ENCODE measurements at places on chromosomes 11 and 22. TPM values are rescaled to one million over a fixed set of nuclear protein-coding genes. Genes with fewer than 3 reads are reported as not detected.

DNA sequence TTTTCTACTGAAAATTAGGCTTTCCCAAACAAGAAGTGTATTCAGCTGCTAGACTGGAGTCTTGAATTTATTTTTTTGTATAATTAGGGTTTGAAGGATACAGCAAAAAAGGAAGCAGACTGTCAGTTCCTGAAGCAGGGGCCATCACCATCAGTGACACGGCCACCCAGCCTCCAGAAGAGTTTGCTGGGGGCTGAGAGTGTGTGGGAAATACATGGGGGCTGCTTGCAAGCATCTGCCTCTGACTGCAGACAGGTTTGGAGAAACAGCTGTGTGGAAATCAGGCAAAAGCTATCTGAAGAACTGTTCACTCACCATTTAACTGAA, 23.0 kb downstream of the FZD4 start:
- no peaks in the 10 kb centered on the region for H3K4me1 ChIP-seq
- H3K27ac ChIP-seq, result no peak overlapping the region
- H3K36me3 ChIP-seq, result no peaks in the 10 kb centered on the region
- H3K4me3 ChIP-seq, result no peak overlapping the region
- no peaks in the 10 kb centered on the region for H3K27me3 ChIP-seq
- DNase-seq, result no peak

DNA sequence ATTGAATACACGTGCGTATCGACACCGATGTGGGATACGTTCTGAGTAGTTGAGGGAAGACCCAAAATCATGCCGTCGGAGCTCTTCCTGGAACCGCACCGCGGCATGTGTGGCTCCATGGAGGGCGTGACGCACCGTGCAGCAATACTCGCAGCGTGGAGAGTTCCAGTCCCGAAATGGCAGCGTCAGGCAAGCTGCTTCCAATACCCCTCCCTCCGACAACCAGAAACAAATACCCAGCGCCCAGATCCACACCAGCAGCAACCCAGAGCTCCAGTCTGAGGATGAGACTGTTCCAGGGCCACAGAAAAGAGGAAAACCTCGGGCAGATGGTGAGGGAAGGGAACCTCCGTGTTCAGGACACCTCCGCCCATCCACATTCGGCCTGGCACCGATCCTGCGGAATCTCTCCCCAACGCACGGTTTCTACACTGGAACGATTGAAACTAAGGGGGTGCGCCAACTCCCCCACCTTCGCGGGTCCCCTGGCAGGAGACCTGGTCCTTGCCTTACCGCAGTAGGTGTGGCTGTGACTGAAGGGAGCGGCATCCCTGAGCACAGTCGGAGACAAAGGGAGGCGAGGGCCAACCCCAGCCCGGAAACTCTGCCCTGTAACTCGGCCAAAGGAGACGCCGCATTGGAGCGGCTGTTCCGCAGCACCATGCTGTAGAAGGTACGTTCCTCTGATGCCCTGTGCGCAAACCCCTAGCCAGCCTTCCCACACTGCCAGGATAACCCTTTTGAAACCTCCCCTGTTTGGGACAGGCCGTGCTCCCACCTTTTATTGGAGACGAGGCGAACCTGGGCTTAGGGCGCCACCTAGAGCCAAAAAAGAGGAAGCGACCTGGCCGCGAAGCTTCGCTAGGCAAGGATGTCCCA, 28.2 kb downstream of the DBX1 start:
- H3K4me1 ChIP-seq, result no peaks in the 10 kb centered on the region
- DNase-seq, result no peak
- no peak overlapping the region for H3K4me3 ChIP-seq
- peaks cover 1% of the 10 kb centered on the region for H3K27me3 ChIP-seq
- no peaks in the 10 kb centered on the region for H3K36me3 ChIP-seq

GRCh38 chr11:114258696-114259095, 37.5 kb upstream of the NNMT start:
- no peaks in the 10 kb centered on the region for H3K27me3 ChIP-seq
- no peak overlapping the region for H3K4me3 ChIP-seq
- H3K27ac ChIP-seq, result no peak overlapping the region
- no peaks in the 10 kb centered on the region for H3K4me1 ChIP-seq
- DNase-seq, result no peak
- H3K36me3 ChIP-seq, result no peaks in the 10 kb centered on the region

GRCh38 chr11:89608234-89608966, 101.7 kb upstream of the TRIM77 start:
- H3K36me3 ChIP-seq, result no peaks in the 10 kb centered on the region
- no peak for DNase-seq

DNA sequence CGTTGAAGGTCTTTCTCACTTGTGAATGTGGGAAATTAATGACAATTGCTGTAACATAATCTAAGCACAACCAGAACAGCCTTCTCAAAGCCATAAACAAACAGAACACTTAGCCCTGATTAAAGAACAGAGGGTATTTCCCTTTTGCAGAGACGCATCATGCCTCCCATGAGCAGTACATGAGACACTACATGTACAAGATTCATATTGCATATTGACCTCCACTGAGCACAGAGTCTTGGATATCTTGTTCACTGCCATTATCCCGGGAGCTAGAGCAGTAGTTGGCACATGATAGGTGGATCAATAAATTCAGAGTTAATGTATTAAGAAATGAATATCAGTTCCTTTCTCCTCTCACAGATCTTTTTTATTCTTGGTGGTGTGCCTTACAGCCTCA, 1194.3 kb upstream of the TENM4 start:
- DNase-seq, result no peak
- no peaks in the 10 kb centered on the region for H3K27me3 ChIP-seq
- H3K36me3 ChIP-seq, result no peaks in the 10 kb centered on the region
- no peaks in the 10 kb centered on the region for H3K4me1 ChIP-seq
- no peak overlapping the region for H3K27ac ChIP-seq

DNA sequence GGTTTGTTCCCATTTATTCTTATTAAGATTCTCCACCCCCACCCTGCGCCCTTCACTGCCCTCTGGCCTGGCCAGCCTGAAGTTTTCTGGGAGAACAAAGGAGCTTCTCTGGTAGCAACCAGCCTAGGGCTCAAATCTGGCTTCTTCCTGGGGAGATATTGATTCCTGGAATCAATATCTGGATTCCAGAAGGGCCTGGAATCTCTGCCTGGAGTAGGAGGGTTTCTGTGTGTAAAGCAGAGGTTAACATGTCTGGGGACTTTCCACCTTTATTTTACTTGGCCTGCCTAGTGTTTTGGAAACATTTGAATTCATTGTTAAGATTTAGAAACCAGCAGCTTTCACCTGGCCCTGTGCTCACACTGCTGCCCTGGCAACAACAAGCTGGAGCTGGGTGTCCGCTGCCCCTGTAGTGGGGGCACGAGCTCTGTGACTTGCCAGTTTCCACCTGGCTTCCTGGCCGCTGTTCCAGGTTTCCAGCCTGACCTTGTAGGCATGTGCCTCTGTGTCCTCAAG, 5.5 kb downstream of the C11orf91 start:
- no peak overlapping the region for H3K27ac ChIP-seq
- peaks cover 9% of the 10 kb centered on the region for H3K4me1 ChIP-seq
- DNase-seq, result no peak
- no peaks in the 10 kb centered on the region for H3K27me3 ChIP-seq

GRCh38 chr11:64268893-64269539, 15.4 kb downstream of the BAD start:
- H3K4me3 ChIP-seq, result peak overlapping the region; percentile 88
- H3K27ac ChIP-seq, result peak overlapping the region; percentile 81
- H3K36me3 ChIP-seq, result no peaks in the 10 kb centered on the region
- no peak for DNase-seq
- H3K4me1 ChIP-seq, result peaks cover 12% of the 10 kb centered on the region

- H3K27ac ChIP-seq, result no peak overlapping the region
- H3K27me3 ChIP-seq, result no peaks in the 10 kb centered on the region
- no peaks in the 10 kb centered on the region for H3K36me3 ChIP-seq
These were observed 8.9 kb downstream of the YPEL1 start for GRCh38 chr22:21726650-21727049.

DNA sequence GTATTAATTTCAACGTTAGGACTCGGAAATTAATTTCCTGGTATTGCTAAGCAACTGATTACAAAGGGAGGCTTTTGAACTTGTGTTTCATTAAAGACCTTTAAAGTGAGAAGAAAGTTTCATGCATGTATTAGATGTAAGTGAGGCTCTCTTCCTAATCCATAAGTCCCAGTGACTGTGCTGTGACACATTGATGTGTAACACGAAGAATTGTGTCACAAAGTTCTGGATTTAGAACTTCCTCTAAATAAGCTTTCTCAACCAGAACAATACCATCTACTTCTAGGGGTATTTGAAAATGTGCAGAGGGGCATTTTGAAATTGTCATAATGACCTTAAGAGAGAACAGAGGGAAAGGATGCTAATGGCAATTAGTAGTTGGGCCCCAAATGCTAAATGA, 14.4 kb downstream of the DCUN1D5 start:
- H3K27me3 ChIP-seq, result no peaks in the 10 kb centered on the region
- H3K4me3 ChIP-seq, result no peak overlapping the region
- H3K27ac ChIP-seq, result no peak overlapping the region
- no peaks in the 10 kb centered on the region for H3K4me1 ChIP-seq

DNA sequence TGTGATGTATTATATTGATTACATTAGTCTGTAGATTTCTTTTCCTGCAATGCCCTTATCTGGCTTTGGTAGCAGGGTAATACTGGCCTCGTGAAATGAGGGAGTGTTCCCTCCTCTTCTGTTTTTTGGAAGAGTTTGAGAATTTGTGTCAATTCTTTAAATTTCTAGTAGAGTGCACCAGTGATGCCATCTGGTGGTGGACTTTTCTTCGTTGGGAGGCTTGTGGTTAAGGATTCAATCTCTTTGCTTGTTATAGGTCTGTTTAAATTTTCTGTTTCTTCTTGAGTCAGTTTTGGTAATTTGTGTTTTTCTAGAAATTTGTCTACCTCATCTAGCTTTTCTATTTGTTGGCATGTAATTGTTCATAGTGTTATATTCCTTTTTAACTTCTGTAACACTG, 18.9 kb downstream of the SHANK3 start:
- H3K4me1 ChIP-seq, result no peaks in the 10 kb centered on the region
- no peak overlapping the region for H3K4me3 ChIP-seq
- H3K27me3 ChIP-seq, result no peaks in the 10 kb centered on the region
- H3K36me3 ChIP-seq, result no peaks in the 10 kb centered on the region
- no peak overlapping the region for H3K27ac ChIP-seq
- DNase-seq, result peak; percentile 13

- no peaks in the 10 kb centered on the region for H3K4me1 ChIP-seq
- DNase-seq, result no peak
- no peaks in the 10 kb centered on the region for H3K27me3 ChIP-seq
- no peak overlapping the region for H3K27ac ChIP-seq
These were observed 21.4 kb upstream of the SOX6 start for GRCh38 chr11:16377746-16378145.

- H3K27me3 ChIP-seq, result no peaks in the 10 kb centered on the region
- no peaks in the 10 kb centered on the region for H3K36me3 ChIP-seq
- H3K27ac ChIP-seq, result no peak overlapping the region
- H3K4me3 ChIP-seq, result no peak overlapping the region
These were observed 18.2 kb downstream of the EPS8L2 start for GRCh38 chr11:724049-724777.

- no peak overlapping the region for H3K27ac ChIP-seq
- H3K27me3 ChIP-seq, result no peaks in the 10 kb centered on the region
- DNase-seq, result no peak
- no peak overlapping the region for H3K4me3 ChIP-seq
- H3K36me3 ChIP-seq, result no peaks in the 10 kb centered on the region
- H3K4me1 ChIP-seq, result peaks cover 5% of the 10 kb centered on the region
These were observed 45.8 kb upstream of the SORL1 start for GRCh38 chr11:121406291-121406690.

DNA sequence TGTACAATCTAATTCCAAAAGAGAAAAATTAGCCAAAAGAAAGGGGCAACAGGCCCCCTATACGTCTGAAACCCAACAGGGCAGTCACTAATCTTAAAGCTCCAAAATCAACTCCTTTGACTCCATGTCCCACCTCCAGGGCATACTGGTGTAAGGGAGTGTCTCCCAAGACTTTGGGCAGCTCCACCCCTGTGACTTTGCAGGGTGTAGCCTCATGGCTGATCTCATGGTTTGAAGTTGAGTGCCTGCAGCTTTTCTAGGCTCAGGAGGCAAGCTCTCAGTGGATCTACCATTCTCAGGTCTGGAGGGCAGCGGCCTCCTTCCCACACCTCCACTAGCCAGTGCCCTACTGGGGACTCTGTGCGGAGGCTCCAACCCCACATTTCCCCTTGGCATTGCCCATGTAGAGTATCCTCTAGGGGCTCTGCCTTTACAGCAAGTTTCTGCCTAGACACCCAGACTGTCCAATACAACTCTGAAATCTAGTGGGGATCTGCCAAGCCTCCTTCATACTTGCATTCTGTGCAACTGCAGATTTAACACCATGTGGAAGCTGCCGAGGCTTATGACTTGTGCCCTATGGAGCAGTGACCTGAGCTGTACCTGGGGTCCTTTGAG, 94.5 kb downstream of the TRIM29 start:
- H3K27ac ChIP-seq, result no peak overlapping the region
- H3K4me3 ChIP-seq, result no peak overlapping the region
- no peak for DNase-seq

- no peak for DNase-seq
- H3K27me3 ChIP-seq, result no peaks in the 10 kb centered on the region
- no peaks in the 10 kb centered on the region for H3K4me1 ChIP-seq
- no peak overlapping the region for H3K27ac ChIP-seq
These were observed 136.4 kb downstream of the SLC17A6 start for GRCh38 chr11:22474616-22475015.

DNA sequence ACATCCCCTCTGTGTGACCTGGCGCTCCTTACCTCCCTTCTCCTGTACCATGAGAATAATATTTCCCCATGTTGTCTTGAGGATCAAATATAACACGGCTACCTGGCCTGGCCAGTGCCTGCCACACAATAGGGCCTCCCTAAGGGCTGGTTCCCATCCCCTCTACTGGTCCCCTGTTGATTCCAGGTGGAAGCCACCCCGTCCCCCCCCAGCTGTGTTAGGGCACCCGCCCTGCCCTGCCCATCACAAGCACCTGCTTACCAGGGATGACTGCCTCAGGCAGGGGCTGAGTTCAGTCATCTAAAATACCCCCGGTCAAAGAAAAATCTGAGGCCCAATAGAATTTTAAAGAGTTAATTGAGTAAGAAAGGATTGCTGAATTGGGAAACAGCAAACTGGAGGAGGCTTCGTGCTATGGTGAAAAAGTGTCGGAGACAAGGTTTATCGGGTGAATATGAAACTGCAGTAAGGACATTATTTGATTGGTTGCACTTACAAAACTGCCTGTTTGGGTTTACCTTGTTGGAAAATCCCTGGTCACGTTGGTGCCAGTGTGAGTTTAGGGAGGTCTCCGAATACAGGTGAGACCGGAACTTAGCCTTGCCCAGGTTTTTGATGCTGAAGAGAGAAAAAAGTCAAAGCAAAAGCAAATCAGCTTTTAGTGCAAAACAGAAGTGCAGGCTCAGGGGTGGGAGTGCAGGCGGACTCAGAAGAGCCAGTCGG, 5.2 kb downstream of the APOL1 start:
- no peaks in the 10 kb centered on the region for H3K36me3 ChIP-seq
- DNase-seq, result no peak
- peak overlapping the region; percentile 72 for H3K27ac ChIP-seq

KCNK4 gene
- not detected for total RNA-seq

PGM2L1 gene
- total RNA-seq, result 0.03 TPM

VPREB1 gene
- total RNA-seq, result not detected

GLYATL1 gene
- total RNA-seq, result not detected

IGSF9B gene
- total RNA-seq, result 0.05 TPM

ANKK1 gene
- total RNA-seq, result not detected

UPB1 gene
- total RNA-seq, result 3.9 TPM

NLRX1 gene
- 18.5 TPM for total RNA-seq

TMEM80 gene
- total RNA-seq, result 19.5 TPM

Measured in GM12878 (cell line).